Posterior cingulate gyrus (tissue), 11 donors: ENCODE measurements at places on chromosomes 5 and 9.

DNA sequence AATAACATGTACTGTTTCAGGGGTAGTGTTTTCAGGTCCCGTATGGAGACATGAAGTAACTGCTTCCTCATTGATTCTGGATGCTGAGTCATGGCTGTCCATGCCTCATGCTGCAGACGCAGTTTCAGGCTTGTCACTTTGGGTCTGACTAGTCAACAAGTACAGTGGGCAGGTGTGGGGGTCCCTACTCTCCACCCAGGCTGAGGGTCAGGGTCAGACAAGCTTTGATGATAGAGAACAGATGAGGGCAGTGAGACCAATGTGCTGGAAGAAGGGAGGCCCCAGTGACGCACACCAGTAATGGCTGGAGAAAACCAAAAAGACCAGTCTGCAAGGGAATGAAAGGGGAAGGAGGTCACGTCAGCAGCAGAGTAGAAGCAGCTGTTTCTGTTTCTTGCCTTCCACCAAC lies 80.0 kb upstream of the NFIL3 start:
- no peak for DNase-seq

- no peak for DNase-seq
Measured at GRCh38 chr5:80503641-80504040, 15.7 kb downstream of the FAM151B start.

DNA sequence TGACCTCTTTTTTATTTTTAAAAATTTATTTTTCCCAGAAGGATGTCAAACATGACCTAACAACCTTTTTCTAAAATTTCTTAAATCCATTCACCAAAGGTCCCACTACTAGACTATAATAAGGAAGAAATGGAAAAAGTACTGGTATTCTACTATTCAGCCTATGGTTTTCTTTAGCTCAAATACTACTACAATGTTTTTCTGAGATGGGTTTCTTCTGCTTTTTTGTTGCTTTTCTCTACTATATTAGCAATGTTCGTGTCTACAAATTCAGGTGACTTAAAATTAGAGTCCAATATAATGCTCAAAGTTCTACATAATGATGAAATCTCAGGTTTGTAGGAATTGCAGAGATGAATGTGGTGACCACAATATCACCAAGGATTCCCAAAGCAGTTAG lies 7.9 kb downstream of the ERP44 start:
- DNase-seq = no peak

- no peak for DNase-seq
Measured at GRCh38 chr5:66876266-66876807, 280.1 kb downstream of the MAST4 start.

- DNase-seq = no peak
Measured at GRCh38 chr5:159451197-159452052, 121.1 kb upstream of the IL12B start.

DNA sequence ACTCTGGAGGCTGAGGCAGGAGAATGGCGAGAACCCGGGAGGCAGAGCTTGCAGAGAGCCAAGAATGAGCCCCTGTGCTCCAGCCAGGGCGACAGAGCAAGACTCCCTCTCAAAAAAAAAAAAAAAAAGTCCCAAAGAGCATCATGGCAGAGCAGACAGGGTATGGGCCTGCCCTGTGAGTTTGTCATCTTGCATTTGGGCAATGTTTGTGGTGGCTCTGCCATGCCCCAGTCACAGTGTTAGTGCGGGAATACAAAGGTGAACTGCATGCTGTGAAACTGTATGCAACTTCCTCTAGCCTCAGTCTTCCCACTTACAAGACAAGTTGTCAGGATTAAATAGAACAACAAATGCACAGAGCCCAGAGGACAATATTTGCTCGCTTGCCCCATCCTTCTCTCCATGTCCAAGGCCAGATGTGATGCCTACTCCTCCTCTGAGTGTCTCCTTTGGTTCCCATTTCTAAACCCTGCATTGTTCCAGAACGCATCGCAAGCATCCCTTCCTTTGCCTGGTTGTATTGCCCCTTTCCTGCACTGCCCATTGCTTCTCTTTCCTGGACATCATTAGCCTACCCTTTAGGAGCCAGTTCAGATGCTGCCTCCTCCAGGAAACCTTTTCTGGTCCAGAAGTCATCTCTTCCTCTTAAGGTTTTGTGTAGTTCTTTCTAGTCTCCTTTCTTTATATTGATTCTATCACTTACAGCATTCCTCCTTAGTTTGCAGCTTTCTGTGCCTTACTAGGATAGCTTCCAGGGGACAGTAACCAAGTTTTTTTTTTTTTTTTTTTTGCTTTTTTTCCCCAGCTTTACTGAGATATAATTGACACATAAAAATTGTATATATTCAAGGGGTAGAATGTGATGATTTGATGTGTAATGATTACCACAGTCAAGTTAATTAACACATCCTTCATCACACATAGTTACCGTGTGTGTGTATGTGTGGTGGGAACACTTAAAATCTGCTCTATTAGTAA lies 69.0 kb upstream of the TNFAIP8 start:
- DNase-seq = no peak

GRCh38 chr9:7739595-7739994 lies 60.0 kb downstream of the DMAC1 start:
- no peak for DNase-seq

- no peak for DNase-seq
Measured at GRCh38 chr5:92380069-92380770, 997.1 kb upstream of the ARRDC3 start.

DNA sequence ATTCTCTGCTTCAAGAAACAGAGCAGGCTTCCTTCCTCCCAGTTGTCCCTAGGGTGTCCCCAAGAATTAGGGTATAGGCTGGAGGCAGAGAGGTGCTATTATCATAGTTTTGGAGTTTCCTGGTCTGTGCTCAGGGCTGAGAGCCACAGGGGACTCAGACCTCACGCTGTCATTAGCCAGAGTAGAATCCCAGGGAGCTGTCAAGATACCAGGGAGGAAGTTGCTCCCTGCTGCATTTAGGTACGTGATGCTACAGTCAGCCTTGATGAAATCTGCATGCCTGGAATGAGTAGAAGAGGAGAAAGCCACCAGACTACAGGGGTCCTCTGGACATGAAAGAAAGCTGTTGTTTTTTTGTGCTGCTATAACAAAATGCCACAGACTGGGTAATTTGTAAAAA lies 273.2 kb downstream of the SH3GL2 start:
- no peak for DNase-seq

- no peak for DNase-seq
Measured at GRCh38 chr5:9037048-9037447, 508.8 kb downstream of the SEMA5A start.

DNA sequence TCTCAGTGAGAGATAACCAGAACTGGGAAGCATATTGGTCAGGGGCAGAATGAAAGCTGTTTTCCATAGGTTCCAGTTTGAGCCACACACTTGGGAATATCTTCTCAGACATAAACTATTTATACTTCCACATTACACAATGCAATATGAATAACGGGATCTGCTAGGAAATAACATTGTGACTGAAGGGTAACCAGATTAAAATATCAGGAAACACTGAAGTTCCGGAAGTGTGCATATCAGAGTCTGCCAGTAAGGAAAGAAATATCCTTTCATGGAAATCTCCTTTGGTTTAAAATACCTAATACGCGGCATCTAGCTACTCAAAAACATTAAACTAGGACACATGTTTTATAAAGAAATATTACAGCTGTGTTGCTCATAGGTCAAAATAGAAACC lies 56.3 kb downstream of the ST8SIA4 start:
- no peak for DNase-seq

- no peak for DNase-seq
Measured at GRCh38 chr5:131509801-131510200, 125.2 kb downstream of the RAPGEF6 start.

- no peak for DNase-seq
Measured at GRCh38 chr5:139985290-139985689, 57.8 kb downstream of the NRG2 start.

GRCh38 chr9:90795871-90796317 lies 5.7 kb upstream of the SYK start:
- no peak for DNase-seq

- peak; percentile 83 for DNase-seq
Measured at GRCh38 chr9:123997665-123998277, 13.8 kb upstream of the LHX2 start.

DNA sequence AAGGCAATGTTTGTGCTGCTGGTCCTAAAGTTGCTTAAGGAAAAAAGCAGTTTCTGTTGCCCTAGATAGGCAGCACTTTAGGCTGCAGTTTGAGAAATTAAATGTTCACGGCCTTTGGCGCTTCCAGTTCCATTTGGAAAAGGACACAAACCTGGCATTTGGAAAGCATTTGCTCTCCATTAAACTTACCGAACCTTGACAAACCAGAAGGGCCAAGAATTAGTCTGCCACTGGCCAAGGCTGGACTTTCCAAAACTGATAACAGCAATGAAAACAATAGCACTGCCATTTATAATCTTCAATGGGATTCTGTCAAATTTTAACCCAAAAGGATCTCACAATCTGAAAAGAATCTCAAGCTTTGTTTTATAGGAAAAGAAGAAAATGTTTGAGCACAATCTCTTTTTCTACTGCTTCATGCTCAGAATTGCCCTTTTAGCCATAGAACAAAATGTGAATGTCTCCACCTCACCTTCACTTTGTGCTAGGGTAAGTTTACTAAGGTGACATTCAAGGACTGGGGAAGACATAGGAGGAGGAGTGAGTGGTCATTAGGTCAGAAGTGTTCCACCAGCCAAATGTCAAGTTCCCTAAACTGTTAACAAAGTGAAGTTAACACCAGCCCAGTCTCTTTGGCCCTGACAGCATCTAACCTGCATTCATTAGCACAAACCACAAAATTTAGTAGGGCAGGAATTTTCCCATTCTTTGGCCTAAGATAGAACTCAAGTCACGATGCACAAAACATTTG lies 583.4 kb upstream of the DMAC1 start:
- no peak for DNase-seq

DNA sequence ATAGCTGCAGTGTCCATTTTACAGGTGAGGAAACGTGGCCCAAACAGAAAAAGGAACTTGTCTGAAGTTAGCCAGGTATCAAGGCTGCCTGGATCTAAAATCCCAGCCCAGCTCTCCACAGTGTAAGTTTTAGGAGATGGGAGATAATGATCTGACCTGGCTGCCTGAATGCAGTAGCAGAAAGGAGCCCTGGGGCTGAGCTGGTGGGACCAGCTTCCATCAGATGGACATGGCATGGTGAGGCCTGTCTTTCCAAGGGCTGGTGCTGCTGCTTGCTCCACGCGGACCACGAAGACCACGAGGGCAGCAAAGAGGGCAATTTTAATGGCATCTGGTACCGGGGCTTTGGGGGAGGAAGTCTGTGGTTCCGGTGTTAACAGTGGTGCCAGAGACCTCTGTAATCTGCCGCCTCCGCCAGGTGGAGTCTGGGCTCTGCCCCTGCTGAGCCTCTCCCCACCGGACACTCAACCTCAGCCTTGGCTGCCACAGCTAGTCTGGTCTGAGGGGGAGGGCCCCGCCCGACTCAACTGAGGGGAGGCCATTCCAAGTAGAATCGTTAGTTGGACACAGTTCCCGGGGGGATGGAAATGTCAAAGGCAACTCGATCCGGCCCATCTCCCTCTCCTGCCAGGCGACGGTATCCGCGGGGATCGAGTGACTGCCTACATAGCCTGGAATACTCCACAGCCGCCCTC lies 650 bp downstream of the MYORG start:
- DNase-seq = peak; percentile 29

- no peak for DNase-seq
Measured at GRCh38 chr5:137266186-137266585, 232.9 kb downstream of the SPOCK1 start.

- DNase-seq = no peak
Measured at GRCh38 chr9:129278391-129279237, 100.6 kb upstream of the IER5L start.

- no peak for DNase-seq
Measured at GRCh38 chr5:77599679-77600078, 38.8 kb downstream of the OTP start.
